ENCODE measurements at places on chromosomes 7 and 10.
A peak's percentile ranks its signal among the peaks of the same experiment; 100 is the strongest.

- DNase-seq, result no peak
These were observed 33.4 kb downstream of the XPNPEP1 start for GRCh38 chr10:109889867-109890266.

DNA sequence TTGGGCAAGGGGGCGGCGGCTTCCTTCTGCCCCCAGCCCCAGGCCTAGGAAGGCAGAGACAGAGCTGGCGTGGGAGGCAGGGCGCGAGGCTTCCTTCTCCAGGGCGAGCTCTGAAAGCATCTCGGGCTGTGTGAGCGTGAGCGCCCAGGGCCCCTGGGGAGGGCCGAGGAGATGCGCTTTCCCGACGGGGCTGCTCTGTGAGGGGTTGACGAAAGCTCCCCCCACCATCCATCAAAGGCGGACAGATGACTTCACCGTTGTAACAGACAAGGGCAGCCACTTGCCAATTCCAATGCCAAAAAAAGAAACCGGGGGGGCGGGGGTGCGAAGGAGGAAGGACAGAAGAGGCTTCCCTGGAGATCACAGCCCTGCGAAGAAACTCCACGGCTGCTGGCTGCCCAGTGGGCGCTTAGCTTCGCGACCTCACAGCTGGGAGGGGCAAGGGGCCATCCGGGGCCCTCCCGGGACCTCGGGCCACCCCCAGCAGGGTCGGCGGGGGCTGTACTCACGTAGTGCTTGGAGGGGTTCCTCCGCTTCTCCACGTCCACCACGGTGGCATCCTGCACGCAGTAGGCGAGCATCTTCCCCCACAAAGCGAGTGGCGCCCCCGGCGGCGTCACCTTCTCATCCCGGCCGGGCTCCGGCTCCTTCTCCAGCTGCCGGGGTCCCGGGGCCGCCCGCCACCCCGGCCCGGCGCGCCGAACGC, 537 bp downstream of the SH3PXD2A start:
- no peak for DNase-seq

DNA sequence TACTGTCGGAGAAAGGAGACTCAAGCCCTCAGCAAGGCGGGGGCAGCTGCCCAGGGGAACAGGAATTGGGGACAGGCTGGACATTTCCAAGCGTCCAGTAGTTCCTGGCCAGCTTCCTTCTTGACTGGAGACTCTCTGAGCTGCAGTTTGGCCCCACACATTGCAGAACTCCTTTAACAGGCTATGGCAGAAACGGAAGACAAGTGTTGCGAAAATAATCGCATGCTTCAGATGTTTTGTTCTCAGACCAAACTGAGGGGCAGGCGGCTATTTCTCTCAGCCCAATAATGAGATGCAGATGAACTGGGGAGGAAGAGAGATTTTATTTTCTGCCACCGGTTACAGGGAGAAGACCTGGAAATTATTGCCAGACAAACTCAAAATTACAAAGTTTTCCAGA, 88.0 kb upstream of the PFKP start:
- no peak for DNase-seq

- DNase-seq, result no peak
These were observed 23.1 kb upstream of the ZC3HAV1L start for GRCh38 chr7:139058943-139059342.

DNA sequence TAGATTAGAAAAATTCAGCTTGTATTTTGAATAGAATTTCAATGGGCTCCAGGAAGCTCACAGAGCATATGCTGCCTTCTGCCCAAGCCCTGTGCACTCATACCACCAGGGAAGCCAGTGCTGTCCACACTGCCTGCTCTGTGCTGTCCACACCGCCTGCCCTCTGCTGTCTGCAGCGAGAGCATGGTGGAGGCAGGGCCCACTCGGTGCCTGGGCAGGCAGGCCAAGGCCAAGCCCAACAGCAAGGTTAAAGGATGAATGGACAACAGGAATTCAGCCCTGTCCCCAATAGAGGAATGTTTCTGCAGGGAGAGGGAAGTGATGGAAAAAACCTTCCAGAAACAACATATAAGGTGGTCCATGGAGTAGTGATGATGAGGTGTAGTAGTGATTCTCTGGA, 146.8 kb downstream of the GFRA1 start:
- DNase-seq, result no peak

DNA sequence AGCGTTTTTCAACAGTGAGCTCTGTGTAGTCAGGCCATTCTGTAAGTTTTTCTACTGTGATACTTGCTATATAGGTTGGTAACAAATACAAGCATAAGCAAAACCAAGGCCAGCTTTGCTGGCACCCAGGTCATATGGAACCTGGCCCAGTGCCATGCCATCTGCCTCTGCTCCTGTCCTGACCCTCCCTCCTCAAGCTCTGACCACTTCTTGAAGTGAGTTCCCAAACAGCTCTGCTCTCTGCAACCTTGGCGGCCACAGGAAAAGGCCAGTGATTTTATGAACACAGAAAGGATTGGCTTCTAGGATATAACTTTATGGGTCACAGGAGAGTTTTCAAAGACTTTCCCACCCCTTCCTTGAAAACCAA, 12.8 kb downstream of the NOD1 start:
- no peak for DNase-seq

- DNase-seq, result no peak
These were observed 58.7 kb downstream of the PTEN start for GRCh38 chr10:87921931-87922688.

- no peak for DNase-seq
These were observed 17.9 kb upstream of the KAT6B start for GRCh38 chr10:74808501-74808900.

DNA sequence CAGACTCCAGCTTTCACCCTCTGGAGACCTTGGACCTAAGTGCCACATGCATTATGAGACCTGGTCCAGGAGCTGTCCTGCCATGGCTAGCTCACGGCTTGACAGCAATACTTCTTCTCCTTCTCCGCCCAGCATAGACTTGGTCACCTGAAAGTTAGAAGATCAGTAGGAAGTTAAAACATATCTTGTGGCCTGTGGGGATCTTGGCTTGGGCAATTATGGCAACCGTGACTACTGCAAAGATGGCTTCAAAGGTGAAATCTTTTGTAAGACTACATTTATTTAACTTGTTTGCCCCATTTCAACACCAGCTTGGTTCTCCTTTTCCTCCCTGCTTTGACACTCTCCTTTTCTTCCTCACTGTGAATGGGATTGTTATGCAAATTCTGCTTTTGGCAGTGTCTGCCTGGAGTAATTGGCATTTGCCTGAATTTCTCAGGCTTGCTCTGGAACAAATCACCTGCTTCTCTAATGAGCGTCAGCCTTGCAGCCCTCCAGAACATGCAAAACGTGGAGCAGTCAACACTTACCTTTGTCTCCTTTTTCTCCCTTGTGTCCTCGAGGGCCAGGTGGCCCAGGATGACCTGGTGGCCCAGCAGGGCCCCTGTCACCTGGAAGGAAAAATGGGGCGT, 53.4 kb downstream of the COL17A1 start:
- no peak for DNase-seq

DNA sequence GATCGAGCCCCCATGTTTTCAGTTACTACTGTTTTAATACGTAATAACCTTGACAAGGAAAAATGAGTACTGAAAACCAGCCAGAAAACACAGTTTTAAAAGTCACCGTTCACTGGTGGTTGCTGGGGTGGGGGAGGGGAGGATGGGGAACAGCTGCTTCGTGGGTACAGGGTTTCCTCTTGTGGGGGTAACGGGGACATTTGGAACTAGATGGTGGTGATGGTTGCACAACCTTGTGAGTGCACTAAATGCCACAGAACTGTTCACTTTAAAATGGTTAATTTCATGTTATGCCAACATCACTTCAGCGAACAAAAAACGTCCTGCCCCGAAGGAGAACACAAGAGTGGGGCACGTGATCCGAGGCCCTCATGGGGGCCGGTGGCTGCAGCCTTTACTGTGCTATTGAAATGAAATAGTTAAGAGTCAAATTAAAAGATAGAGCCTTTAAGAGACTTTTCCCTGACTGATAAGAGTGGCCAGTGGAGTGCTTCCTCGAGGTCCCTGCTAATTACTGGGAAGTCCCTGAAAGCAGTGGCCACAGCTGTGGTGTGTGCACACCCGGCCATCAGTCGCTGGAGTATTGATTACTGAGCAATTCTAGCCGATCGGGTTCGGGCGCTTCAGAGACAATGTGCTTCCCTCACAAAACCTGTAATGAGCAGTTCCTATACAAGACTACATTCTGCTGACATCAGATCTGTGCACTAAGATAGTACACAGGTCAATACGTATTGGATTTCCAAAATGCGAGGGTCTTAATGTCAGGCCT, 80.3 kb downstream of the EBF3 start:
- DNase-seq, result no peak

- DNase-seq, result no peak
These were observed 247.4 kb upstream of the ETV1 start for GRCh38 chr7:14236834-14237233.

GRCh38 chr7:87021285-87021684, 38.2 kb downstream of the ELAPOR2 start:
- no peak for DNase-seq

DNA sequence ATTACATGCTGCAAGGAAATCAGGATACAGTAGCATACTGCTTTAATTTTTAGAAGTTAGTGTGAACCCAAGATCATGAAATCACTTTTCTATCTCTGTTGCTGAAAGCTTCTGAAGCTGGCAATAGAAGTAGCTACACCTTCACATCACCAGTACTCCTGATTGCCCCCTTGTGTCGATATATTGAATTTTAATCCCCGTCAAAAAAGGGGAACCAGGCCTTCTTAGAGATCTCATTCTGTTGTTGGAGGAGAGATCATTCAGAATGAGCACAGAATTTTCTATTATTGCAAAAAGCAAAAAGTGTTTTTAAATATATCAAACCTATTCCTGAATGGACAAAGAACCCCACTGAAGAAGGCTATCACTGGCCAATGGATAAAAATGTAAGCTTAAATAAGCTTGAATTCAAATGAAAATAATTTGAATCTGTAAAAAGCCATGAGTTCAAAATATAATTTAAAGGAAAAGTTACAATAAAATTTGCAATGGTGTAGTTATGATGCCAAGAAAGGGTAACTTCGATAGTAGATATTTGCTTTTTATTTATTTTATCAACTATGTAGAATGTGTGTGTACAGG, 39.7 kb upstream of the TEX47 start:
- no peak for DNase-seq

DNA sequence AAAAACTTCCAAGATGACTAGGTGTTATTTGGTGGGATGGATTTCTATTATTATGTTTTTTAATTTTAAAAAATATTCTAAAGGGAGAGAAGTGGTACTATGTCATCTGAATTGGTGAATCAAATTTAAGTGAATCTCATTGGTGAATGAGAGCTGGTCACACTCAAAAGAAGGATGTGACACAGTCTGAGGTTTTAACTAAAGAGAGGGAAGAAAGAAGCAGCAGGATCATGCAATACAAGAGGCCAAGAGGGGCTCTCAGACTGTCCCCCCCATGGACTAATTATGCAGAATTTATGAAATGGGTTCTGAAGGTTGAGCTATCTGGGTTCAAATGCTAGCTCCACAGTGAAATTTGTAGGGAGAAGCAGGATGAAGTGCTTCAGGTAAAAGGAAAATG, 16.2 kb downstream of the MACC1 start:
- DNase-seq, result no peak

DNA sequence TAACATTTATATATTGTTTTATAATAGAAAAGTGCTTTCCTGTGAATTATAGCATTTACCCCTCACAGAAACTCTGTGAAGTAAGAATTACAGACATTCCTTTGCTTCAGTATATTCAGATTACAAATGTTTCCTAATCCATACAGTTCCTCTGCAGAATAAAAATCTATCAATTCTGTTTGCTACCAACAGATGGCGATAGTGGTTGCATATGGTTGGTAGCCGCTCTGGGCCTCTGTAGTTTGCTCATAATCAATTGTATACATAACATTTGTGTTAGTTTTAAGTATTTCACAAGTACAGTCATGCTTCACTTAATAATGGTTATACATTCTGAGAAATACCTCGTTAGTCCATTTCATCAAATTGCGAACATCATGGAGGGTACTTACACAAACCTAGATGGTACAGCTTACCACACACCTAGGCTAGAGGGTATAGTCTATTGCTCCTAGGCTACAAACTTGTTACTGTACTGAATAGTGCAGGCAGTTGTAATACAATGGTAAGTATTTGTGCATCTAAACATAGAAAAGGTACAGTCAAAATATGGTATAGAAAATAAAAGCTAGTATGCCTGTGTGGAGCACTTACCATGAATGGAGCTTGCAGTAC, 94.4 kb upstream of the STEAP4 start:
- peak; percentile 30 for DNase-seq

GRCh38 chr7:158473221-158473620, 114.4 kb downstream of the PTPRN2 start:
- DNase-seq, result no peak

DNA sequence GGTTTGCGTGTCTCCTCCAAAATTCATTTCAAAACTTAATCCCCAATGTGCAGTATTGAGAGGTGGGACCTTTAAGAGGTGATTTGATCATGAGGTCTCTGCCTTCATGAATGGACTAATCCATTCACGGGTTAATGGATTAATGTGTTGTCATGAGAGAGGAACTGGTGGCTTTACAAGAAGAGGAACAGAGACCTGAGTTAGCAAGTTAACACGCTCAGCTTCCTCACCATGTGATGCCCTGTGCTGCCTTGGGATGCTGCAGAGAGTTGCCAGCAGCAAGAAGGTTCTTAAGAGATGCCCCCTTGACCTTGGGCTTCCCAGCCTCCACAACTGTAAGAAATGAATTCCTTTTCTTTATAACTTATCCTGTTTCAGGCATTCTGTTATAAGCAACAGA, 3.7 kb upstream of the TCTN3 start:
- DNase-seq, result no peak

DNA sequence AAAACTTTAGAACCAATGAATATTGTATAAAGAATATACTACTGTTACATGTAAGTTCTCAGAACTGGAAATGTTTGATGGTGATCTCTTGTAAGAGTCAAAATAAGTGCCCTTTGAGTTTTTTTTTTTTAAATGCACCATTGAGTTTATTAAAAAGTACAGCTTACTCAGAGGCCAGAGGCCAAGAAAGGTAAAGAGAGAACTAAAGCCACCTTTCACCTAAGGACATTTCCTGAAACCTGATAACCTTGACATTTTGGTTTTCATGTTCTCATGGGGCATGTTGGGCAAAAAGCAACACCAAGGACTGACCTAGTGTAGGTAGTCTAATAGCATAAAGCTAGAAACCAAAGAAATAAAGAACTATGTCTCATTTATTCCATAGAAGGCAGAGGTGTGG, 27.7 kb downstream of the REEP3 start:
- DNase-seq, result no peak

DNA sequence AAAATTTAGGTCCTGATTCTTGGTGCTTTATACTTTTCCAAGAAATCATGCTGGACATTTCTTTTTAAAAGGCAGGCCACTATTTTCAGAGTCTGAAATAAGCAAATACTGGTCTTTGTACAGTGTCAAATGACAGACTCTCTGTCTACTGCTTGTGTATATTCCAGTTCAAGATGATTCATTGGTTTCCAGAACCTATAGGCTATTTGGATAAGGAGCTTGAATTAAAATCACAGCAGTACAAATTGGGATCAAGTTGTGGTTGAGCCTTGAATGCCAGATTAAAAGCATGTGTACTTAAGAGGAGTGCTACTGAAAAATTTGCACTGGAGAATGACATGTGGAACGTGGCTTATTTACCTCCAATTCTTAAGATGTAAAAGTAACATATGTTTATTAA, 10.7 kb downstream of the KMT2E start:
- no peak for DNase-seq
